NCI-H2029 treated with DMSO at 0.1 percent for 48 hours (cell line): ENCODE measurements at places on chromosomes 12 and 14.

DNA sequence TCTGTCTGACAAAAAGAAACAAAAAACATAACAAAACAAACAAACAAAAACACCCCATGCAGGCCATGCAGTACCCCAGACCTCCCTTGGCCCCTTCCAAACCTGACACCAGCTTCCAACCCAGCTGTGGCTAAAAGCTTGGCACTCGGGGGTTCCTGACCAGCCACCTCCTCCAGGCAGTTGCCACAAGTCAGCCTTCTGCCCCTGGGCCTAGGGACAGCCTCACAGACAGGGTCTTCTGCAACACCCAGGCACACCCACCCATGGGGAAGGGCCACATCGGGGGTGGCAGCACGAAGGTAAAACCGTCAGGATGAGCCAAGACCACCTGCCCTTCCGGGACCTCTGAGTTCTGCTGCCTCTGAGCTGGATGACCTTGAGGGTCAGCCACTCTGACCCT, 10.7 kb upstream of the TMEM119 start:
- no peak for DNase-seq

DNA sequence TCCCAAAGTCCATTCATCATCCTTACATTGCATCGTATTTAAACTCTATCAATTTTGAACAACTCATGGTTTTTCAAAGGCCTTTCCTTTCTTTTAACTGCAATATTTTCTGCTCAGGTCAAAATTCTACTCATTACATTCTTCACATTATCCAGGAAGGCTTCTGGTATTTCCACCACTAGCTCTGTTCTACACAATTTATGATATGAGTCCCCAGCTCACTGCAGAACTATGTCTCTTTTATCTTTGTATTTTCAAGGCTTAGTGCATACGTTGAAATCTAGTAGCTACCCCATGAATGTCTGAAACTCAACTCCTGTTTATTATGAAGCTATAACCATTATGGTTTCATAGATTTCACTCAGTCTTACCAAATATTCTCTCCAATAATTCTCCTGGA, 282.9 kb downstream of the DUSP6 start:
- no peak for DNase-seq

DNA sequence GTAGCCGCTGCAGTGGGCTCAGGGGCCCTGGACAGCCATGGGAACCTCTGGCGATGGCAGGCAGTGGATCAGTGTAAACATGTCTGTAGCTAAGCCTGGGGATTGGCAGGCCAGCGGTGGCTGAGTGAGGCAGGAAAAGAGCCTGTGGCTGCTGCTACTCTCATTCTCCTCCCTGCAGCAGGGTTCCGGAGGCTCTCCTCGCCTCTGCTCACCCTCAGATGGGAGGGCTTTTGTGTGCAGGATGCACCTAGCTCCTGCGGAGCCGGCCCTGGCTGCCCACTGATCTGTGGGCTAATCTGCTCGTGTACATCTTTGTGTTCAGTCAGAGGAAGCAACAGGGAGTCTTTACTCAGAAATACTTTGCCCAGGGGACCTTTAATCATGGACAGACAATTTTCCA, 59.5 kb downstream of the GALNT8 start:
- DNase-seq, result no peak

- no peak for DNase-seq
These were observed 178.9 kb upstream of the FKBP4 start for GRCh38 chr12:2615665-2616402.

GRCh38 chr12:89228491-89228890, 123.8 kb downstream of the DUSP6 start:
- DNase-seq, result no peak

DNA sequence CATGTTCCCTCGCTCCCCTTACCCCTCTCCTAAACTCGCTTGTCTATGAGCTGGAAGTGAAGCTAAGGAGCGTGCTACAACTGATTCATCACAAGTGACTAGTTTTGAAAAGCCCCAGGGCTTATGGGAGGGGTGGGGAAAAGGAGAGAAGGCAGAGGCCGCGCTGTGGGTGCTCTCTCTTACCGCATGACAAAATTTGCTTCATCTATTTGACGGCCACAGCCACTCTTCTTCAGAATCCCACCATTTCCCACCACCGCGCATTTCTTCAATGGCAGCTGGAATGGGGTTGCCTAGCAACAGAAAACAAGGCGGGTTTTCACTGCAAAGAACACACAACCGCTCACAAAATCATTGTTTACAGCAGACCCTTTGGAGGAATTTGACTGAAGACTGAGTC, 79.4 kb downstream of the ST8SIA1 start:
- no peak for DNase-seq

DNA sequence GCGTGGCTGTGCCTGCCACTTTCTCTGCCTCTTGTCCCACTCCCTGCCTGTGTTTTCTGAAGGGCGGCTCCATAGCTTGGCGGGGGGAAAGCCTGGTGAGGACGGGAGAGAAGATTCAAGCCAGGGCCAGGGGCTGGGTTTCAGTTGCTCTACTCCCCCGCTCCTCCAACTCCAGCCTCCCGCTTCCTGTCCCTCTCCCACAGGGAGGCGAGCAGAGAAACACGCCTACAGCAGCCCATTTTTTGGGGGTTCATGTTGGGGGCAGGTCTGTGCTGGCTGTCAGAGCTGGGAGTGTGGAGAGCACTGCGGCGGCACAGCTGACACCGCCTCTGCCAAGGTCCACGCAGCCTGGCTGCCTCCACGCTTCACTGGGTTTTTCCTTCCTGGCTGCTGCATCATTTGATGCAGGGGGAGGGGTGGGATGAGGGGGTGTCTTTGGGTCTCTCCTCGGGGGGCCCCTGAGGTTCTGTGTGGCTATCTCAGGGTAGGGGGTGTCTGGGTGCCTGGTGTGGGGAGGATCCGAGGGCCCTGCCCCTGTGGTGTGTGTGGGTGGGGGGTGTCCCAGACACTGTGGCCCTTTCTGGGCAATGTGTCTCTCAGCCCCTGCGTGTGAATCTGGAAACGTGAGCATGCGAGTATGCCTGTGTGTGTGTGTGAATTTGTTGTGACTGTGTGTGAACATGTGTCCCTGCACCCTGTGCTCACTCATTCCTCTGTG, 10.7 kb upstream of the KRT80 start:
- DNase-seq, result peak; percentile 50

GRCh38 chr12:29216266-29216665, 67.2 kb downstream of the FAR2 start:
- DNase-seq, result no peak
